ENCODE measurements at places on chromosomes 3 and 15. TPM values are rescaled to one million over a fixed set of nuclear protein-coding genes. Genes with fewer than 3 reads are reported as not detected.

Gene NEIL1
- 6.4 TPM for polyA plus RNA-seq

Gene LCTL
- polyA plus RNA-seq, result 0.12 TPM

Gene ARGFX
- polyA plus RNA-seq, result not detected

Gene FAM174B
- 0.25 TPM for polyA plus RNA-seq

Gene GOLGA6A
- not detected for polyA plus RNA-seq

Gene P4HTM
- 2.3 TPM for polyA plus RNA-seq

Gene PLA2G4D
- polyA plus RNA-seq, result 0.08 TPM

Gene RAD51
- polyA plus RNA-seq, result 40.6 TPM

Gene COX5A
- polyA plus RNA-seq, result 388 TPM

Gene CSTA
- 545 TPM for polyA plus RNA-seq

Gene CTXN2
- polyA plus RNA-seq, result not detected

Gene GOLGA6L10
- polyA plus RNA-seq, result 0.39 TPM

Gene ADAMTS9
- 0.11 TPM for polyA plus RNA-seq

Gene LRRC15
- not detected for polyA plus RNA-seq

Gene CPEB1
- polyA plus RNA-seq, result 0.03 TPM

Gene TRIP4
- polyA plus RNA-seq, result 22.2 TPM

Gene PPM1L
- polyA plus RNA-seq, result 0.08 TPM

Gene BMF
- 0.22 TPM for polyA plus RNA-seq

Gene PLA2G4F
- polyA plus RNA-seq, result 0.91 TPM

Gene FBXO45
- 7.1 TPM for polyA plus RNA-seq

Gene GOLGA8G
- polyA plus RNA-seq, result not detected

Gene FOXB1
- polyA plus RNA-seq, result not detected

Gene LDHAL6B
- polyA plus RNA-seq, result not detected

Gene GABRR3
- not detected for polyA plus RNA-seq

Gene PARP9
- polyA plus RNA-seq, result 39.0 TPM

Gene THRB
- 0.98 TPM for polyA plus RNA-seq

Gene TUSC7
- polyA plus RNA-seq, result not detected

Gene TNFAIP8L3
- polyA plus RNA-seq, result 0.17 TPM

Gene ARPIN
- polyA plus RNA-seq, result 7.9 TPM

Gene AADACL2
- not detected for polyA plus RNA-seq

Gene RPL39L
- polyA plus RNA-seq, result 65.7 TPM

Gene ANKRD34C
- polyA plus RNA-seq, result not detected

Gene USP8
- 13.3 TPM for polyA plus RNA-seq

Gene HYAL3
- 12.4 TPM for polyA plus RNA-seq

Gene PCOLCE2
- 2.4 TPM for polyA plus RNA-seq

Gene CCDC39
- not detected for polyA plus RNA-seq
